Stimulated activated CD4-positive, alpha-beta T cell treated with anti-CD3 and anti-CD28 coated beads, Interleukin-12 subunit alpha, Interleukin-12 subunit beta, amount 100 ng/mL, for 24 hours (primary cell): ENCODE measurements at places on chromosomes 2 and 18.

- no peak for DNase-seq
These were observed 161.4 kb downstream of the PXDN start for GRCh38 chr2:1582891-1583341.

- DNase-seq: no peak
These were observed 362.3 kb downstream of the FIGN start for GRCh38 chr2:163373496-163373895.

DNA sequence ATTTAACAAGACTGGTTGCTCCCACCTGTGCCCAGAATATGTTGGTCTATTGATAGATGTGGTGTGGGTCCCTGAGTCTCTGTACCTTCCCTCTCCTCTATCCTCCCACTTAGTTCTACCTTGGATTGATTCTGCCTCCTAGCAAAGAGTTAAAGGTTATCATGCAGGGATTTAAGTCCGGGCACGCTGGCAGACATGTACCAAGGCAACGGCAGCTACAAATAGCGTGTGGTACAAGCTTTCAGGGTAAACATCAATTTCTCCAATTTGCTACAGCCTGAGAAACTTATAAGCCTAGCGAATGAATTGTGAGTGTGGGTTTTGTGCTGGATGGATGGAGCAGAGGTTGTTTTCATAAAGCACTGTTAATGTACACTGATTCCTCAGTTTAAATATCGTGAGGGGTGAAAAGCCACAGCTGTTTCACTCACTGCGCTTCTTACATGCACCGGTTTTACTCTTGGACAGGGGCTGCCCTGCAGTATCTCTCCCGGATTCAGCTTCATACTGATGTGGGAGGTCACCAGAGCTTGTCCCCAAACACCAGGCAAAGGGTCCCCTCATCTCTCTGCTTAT lies 289.8 kb downstream of the ICOS start:
- no peak for DNase-seq

- DNase-seq: no peak
These were observed 75.4 kb upstream of the MAP4K3 start for GRCh38 chr2:39512434-39512935.

GRCh38 chr2:157932480-157933159 lies 56.5 kb upstream of the ACVR1 start:
- no peak for DNase-seq

DNA sequence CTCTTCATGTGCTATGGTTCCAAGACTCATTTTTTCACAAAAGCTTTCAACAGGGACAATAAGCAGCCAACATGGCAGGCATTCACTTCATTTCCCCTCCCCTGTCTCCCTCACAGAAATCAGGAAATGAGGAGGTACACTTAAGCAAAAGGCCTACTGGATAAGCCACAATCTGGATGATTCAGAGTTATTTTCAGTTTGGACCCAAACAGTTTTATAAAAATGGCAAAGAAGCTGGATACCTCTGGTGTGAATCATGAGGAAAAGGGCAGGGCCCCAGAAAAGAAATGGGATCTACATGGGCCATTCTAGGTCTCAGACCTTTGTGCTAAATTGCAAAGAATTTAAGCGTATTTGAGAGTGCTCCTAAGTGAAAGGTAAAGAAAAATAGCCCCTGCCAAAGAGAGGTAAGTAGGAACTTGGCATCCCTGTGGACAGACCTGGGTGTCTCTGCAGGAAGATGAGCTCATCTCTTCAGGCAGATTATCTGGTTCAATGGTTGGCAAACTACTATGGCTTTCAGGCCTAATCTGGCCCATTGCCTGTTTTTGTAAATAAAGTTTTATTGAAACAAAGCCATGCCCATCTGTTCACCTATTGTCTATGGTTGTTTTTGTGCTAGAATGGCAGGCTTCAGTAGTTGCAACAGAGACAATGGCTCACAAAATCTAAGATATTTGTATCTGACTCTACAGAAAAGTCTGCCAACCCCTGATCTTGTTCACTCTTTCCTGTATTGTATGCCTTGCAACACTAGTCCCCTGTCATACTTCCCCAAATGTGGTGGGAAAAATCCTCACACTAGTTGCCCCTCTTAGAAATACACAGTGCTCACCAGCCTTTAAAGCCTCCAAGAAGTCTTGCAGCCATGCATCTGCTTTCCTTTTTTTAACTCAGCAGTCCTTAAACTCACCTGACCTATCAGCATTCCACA lies 315.0 kb downstream of the ALK start:
- no peak for DNase-seq

DNA sequence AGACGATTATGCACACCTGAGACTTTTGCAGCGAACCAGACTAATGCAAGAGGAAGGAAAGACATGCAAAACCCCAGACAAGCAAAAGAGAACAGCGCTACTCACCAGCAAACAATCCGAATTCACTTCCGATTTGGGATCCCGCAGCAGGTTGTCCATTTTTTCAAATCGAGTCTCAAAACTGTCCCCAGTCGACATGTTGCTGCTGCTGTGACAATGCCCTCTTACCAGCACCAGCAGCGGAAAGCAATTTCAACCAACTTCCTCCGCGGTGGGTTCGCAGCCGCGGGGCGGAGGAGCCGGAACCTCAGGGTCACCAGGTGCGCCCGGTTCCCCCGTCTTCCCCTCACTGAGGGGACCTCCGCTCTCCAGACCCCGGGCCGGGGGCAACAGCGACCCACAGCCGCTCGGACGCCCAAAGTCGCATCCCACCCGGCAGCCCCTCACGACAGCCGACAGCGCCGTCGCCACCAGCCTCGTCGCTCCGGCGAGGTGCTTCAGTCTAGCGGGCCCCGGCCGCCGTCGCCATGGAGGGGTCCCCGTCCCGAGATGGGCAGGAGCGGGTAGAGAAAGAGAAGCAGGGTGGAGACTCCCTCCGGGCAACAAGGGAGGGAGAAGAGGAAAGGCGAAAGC lies 784 bp downstream of the ROCK1 start:
- DNase-seq: peak; percentile 31

GRCh38 chr2:27369471-27370025 lies 590 bp downstream of the EIF2B4 start:
- DNase-seq: peak; percentile 40
